ENCODE measurements at places on chromosomes 1 and 21. TPM values are rescaled to one million over a fixed set of nuclear protein-coding genes. Genes with fewer than 3 reads are reported as not detected.

GRCh38 chr1:101137144-101138126 is 99.4 kb upstream of the S1PR1 start:
- DNase-seq: no peak

SYCP1 gene
- total RNA-seq: not detected

DNA sequence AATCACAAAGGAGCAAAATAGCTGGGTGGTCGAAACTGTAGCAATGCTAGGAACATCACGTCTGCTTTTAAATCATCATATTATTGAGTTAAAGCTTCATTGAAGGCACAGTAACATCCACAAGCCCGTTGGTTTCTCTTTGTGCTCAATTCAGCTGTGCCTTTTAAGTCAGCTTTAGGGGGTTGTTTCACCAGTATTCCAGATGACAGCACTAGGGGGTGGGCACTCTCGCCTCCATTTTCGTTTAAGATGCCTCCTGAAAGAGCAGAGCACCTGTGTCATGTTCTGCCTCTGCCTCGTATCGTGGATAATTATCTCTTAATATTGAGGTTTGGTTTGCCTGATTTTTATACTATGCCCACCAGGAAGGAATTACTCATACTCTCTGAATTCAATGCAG is 139.8 kb upstream of the PTBP2 start:
- DNase-seq: no peak

HES3 gene
- not detected for total RNA-seq

- DNase-seq: no peak
Observed at GRCh38 chr1:33171977-33172813, 9.6 kb downstream of the TRIM62 start.

DNA sequence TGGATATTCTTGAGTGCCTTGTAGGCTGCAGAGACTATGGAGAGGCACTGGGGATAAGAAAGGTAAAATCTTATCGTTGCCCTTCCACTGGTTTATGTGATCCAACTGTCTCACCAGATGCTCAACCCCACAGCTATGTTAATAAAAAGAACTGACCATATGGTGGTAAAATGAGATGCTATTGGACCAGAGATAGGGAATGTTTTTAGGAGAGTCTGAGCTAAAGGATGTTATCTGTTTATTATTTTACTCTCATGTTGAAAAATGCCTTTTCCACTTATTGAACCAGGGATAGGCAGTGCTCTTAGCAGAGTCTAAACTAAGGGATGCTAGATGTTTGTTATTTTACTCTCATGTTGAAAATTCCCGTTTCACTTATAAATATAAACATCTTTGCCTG is 172.8 kb upstream of the GREM2 start:
- DNase-seq: no peak

- no peak for DNase-seq
Observed at GRCh38 chr1:25614501-25615171, 2.0 kb upstream of the MAN1C1 start.

CRB1 gene
- total RNA-seq: not detected

DNA sequence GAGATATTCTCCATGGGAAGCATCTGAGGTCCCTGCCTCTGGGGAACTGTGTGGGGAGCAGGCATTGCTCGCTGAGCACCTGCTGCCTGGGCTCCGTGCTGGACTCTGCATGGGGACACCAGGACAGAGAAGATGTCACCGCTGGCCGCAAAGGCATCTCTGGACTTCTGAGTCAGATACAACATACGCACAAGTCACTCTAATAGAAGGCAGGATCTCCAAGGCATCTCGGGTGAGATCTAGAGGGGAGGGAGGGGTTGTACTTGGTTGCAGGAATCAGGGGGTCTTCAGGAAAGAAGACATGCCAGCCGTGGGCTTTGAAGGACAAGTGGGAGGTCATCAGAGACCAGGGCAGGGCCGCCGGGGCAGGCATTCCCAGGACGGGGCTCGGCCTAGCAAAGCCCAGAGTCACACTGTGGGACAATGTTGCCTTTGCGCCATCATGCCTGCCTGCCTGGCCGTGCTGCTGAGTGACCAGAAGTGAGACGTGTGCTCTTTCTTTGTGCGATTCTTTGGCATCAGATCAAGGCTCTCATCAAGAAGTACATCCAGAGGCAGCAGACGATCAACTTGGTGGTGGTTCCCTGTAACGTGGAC is 28.3 kb downstream of the MX2 start:
- no peak for DNase-seq

DNA sequence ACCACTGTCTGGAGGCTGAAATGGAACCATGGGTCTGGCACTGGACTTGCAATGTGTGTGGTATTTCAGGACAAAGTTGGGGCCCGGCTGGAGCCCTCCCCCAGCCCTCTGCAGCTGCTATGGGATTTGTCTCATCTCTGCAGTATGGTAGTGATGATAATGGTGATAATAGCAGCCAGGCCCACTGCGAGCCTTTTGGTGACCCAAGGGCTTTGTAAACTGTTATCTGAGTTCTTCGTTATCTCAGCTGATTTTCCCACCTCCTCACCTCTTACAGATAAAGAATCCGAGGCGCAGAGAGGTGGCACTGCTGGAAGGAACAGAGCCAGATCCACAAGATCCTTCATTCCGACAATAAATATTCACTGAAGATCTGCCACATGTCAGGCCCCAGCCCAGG is 11.7 kb upstream of the WNT4 start:
- DNase-seq: no peak

Measured in CD8-positive, alpha-beta memory T cell (primary cell).